ENCODE measurements at places on chromosomes 2 and 18.

GRCh38 chr2:240926516-240927389 lies 20.6 kb downstream of the CROCC2 start:
- DNase-seq, result peak; percentile 71

DNA sequence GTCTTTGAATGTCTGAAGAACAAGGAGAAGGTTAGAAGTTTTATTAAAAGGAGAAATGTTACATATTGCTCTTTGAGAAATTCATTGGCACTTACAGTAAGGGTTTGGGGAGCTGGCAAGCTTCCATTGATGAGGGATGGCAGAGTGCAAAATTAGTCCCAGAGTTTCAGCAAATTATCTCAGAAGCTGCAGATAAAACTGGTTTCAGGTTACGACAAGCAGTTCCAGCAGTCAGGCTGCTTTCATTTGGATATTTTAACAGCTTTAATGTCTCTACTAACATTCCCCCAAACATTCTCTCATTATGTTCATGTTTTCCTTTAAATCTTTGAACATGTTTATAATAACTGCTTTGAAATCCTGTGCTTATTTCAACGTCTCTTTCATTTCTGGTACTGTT lies 153.1 kb downstream of the TTC27 start:
- no peak for DNase-seq

DNA sequence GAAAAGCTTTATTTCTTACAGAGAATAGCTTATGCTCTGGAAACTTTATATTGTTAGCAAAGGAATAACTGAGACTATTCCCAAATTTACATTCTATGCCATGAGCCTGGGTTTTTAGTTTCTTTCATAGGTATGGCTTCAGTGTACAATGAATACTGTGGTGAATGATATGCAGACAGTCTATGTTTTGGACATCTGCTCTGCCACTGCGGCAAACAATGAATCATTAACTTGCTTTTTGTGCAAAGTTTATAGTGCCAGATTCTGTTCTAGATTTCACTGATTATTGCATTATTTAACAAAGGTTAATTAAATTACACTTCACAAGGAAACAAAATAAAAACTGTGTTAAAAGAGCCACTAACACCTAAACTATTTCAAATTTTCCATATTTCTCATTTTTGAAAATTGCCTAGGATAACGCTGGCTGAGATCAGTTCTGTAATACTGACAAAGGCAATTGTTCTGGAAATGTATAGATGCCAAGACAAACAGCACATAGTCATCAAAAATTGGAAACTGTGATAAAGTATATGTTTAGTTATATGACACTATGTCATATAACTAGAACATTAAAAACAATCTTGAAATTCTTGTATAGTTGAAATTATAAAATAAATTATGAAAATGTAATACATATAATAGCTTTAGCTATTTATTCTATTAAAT lies 74.7 kb downstream of the ITSN2 start:
- no peak for DNase-seq

DNA sequence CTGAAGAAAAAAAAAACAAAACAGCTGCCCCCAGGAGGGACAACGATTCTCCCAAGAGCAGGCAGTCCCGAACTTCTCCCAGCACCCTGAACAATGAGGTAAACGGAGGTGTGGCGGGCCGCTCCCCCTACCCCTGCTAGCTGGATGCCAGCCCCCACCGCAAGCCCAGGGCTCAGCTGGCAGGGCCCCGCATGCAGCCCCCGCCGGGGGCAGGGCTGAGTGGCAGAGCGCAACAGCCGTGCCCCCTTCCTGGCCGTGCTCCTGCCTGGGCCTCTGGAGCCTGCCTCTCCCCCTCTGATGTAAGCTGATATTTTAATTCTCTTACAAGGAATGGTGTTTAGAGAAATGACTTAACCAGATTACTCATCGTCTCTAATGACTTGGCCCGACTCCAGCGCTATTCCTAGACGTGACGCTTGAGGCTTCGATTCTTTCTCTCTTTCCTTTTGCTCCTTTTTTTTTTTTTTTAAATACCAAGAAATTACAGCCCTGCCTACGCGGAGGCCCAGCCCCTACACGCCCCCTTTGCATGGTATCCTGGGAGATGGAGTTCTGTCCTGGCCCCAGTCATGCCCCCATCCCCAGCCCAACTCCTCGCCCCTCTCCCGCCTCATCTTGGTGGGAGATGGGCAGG lies 4.6 kb upstream of the ARID5A start:
- peak; percentile 92 for DNase-seq

GRCh38 chr2:55025627-55026026 lies 24.6 kb downstream of the RTN4 start:
- no peak for DNase-seq

DNA sequence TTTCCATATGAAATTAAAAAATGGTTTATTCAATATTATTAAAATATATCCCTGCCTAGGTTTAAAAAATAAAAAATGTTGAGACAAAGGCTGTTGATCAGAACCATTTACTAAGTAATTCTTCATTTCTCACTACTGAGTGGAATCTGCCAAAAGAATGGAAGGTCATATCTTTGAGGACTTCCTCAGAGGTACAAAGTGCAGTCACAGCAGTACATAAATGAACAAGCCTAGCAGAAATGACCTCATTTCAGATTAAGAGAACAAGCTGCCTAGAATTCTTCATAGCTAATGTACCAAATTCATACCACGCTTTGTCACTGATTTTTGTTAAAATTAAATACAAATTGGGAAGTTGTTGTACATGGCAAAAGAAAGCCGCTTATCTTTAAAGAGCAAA lies 318.9 kb upstream of the TFPI start:
- DNase-seq, result no peak

GRCh38 chr18:42052122-42052708 lies 97.2 kb downstream of the PIK3C3 start:
- no peak for DNase-seq

All from Right ventricle myocardium inferior (tissue), 1 donor.